ENCODE measurements at places on chromosomes 5 and 9.
A peak's percentile ranks its signal among the peaks of the same experiment; 100 is the strongest.

GRCh38 chr9:18768951-18769622 is 263.9 kb downstream of the SAXO1 start:
- no peaks in the 10 kb centered on the region for H3K36me3 ChIP-seq
- H3K4me3 ChIP-seq, result no peak overlapping the region
- no peaks in the 10 kb centered on the region for H3K4me1 ChIP-seq
- H3K27me3 ChIP-seq, result no peaks in the 10 kb centered on the region

DNA sequence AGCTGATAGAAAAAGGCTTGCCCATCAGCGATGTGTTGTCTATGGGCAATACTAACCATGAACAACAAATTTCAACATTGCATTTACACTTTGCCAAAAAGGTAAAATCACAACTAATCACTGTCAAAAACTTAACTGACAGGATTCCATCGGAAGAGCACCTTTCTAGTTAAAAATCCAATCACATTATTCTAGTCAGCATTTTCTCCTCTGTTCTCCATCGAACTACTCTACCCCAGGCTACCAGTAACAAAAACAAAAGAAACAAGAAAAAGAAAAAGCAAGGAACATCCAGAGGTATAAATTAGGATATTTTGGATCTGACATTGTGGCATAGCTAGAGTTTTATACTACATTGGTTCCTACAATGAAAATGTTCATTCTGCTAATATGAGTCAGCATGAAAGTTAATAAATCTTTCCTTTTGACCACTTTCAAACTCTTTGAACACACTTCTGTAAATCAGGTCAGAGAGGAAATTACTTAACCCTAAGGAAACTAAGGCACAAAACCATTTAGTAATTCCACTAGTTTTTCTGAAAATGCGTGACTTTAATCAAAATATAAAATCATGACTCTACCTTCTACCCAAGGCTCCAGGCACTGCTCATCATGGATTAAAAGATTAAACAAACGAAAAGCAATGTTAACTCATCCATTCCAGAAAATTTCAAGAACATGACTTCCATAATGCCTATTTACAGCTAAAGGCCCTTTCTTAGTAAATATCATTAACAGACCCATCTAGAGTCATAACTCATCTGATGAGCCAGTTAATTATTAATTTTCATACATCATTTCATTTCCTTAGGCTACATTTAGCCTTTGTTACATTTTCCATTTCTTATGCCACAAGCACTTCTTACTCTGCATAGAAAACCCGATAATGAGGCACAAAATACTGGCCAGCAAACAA is 10.2 kb downstream of the GLIS3 start:
- no peaks in the 10 kb centered on the region for H3K36me3 ChIP-seq
- no peak overlapping the region for H3K27ac ChIP-seq
- DNase-seq, result no peak
- no peaks in the 10 kb centered on the region for H3K4me1 ChIP-seq
- H3K27me3 ChIP-seq, result no peaks in the 10 kb centered on the region

DNA sequence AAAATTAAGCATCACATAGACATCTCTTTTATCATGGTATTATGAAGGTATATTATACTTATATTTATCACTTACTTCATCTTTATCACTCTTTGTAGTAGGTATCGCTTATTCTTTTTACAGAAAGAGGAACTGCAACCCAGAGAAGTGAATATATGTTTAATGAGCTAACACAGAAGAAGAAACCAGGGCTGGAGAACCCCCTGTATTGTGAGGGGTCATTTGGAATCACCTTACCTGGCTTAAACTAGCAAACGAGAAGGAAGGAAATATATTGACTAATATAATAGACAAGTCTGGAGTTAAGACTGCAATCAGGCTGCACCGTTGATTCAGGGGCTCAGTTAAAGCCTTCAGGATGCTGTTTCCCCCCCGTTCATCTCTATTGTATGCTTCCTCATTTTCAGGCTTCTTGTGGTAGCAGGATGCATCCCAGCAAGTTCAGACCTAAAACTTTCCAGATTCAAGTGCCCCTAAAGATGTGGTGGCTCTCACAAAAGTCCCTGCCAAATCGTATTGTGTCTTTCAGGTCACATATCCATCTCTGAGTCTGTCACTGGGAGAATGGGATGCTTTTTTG is 146.4 kb downstream of the GCNT1 start:
- no peaks in the 10 kb centered on the region for H3K4me1 ChIP-seq
- no peak for DNase-seq
- H3K27me3 ChIP-seq, result no peaks in the 10 kb centered on the region
- H3K4me3 ChIP-seq, result no peak overlapping the region

DNA sequence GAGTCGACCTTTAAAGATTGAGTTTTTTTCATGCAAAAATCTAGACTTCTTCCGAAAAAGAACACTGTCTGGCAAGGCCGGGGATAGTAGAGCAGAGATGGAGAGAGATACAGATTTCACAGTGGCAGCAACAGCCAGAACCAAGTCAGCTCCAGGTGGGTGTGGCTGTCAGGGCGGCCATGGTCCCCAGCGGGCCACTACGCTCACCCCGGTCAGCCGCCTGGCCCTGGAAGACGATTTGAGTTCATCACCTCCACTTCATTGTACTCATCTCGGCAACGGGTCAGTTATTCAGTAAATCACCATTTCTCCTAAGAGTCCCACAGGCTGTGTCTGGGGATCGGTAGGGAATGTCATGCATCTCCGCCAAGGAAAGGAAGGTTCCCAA is 53.0 kb downstream of the ZNF354C start:
- DNase-seq, result no peak
- no peaks in the 10 kb centered on the region for H3K27me3 ChIP-seq
- no peak overlapping the region for H3K4me3 ChIP-seq
- no peaks in the 10 kb centered on the region for H3K4me1 ChIP-seq
- no peak overlapping the region for H3K27ac ChIP-seq

GRCh38 chr9:78297672-78297961 is 692 bp downstream of the PSAT1 start:
- no peaks in the 10 kb centered on the region for H3K36me3 ChIP-seq
- peak overlapping the region; percentile 65 for H3K4me3 ChIP-seq
- peaks cover 24% of the 10 kb centered on the region for H3K27me3 ChIP-seq
- H3K27ac ChIP-seq, result peak overlapping the region; percentile 4
- H3K4me1 ChIP-seq, result peaks cover 34% of the 10 kb centered on the region

- H3K27me3 ChIP-seq, result no peaks in the 10 kb centered on the region
- peak overlapping the region; percentile 1 for H3K27ac ChIP-seq
- H3K4me3 ChIP-seq, result no peak overlapping the region
Measured at GRCh38 chr9:33350310-33350709, 52.1 kb downstream of the AQP7 start.

GRCh38 chr5:160539431-160539830 is 117.8 kb downstream of the PTTG1 start:
- no peaks in the 10 kb centered on the region for H3K27me3 ChIP-seq
- H3K4me1 ChIP-seq, result no peaks in the 10 kb centered on the region
- H3K4me3 ChIP-seq, result no peak overlapping the region
- H3K27ac ChIP-seq, result no peak overlapping the region
- no peaks in the 10 kb centered on the region for H3K36me3 ChIP-seq

- no peaks in the 10 kb centered on the region for H3K27me3 ChIP-seq
- H3K36me3 ChIP-seq, result peaks cover 23% of the 10 kb centered on the region
- no peak for DNase-seq
- peak overlapping the region; percentile 85 for H3K4me3 ChIP-seq
Measured at GRCh38 chr5:181223729-181224389, 778 bp downstream of the TRIM41 start.

DNA sequence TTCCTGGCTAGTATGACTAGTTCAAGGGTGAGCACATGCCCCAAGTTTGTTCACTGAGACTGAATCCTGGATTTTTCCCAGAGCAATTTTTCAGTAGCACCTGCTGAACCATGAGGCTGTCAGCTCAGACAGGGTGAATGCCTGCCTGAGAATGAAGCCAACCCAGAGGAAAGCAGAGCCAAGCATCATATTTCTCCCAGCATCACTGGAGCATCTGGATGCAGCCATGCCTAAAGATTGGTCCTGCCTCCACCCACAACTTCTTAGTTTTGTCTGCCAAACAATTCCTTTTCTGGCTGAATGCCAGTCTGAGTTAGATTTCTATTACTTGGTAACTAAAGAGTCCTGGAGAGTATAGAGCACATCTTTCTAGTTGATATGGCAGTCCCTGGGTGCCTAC is 343.6 kb downstream of the CSNK1G3 start:
- no peaks in the 10 kb centered on the region for H3K27me3 ChIP-seq
- H3K27ac ChIP-seq, result no peak overlapping the region
- no peaks in the 10 kb centered on the region for H3K4me1 ChIP-seq
